Stimulated activated memory B cell treated with anti-CD40 and anti-IgM and Interleukin-4, amounts not matched to agents 10 μg/mL and 1 μg/mL and 100 μg/mL, for 72 hours (primary cell): ENCODE measurements at places on chromosomes 13 and 19.

DNA sequence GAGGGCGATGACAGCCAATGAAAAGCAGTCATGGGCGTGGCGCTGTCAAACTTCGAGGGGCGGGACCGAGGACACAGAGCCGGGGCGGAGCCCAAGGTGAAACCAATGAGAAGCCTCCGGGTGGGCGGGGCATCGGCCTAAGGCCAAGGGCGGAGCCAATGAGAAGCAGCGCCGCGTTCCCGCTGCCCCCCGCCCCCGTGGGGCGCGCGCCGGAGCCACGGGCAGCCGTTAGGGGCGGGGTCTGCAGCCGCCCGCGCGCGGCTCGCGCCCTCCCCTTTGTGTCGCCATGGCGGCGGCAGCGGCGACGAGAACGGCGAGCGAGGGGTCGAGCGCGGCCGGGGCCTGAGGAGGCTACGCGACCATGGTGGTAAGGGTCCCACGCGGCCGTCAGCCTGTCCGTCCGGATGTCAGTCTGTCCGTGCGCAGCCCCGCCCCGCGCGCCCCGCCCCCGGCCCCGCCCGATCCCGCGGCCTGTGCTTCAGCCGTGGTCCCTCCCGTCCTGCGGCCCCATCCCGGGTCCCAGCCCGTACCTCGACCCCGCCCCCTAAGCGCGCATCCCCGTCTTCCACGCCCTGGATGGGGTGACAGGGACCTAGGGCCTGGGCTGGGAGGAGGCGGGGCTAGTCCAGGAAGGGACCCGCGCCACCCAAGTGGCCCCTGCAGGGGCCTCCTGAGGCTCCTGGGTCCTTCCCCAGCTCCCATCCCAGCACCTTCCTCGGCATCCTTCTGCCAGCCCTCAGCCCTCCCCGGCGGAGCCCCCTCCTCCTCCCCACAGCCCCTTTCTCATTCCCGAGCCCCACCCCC lies at the start of gene ARHGAP33:
TSS of gene ARHGAP33 (plus strand) at position 267 of the 804 bp plus-strand sequence. CDS start at position 362, 95 bp downstream.
- peak; percentile 98 for ATAC-seq

GRCh38 chr19:34645551-34645950 lies 31.4 kb downstream of the SCGB2B2 start:
- ATAC-seq: no peak

GRCh38 chr13:31982124-31982523 lies 49.5 kb upstream of the FRY start:
- no peak for ATAC-seq

GRCh38 chr13:44471686-44472085 lies 98.1 kb downstream of the SERP2 start:
- ATAC-seq: no peak

DNA sequence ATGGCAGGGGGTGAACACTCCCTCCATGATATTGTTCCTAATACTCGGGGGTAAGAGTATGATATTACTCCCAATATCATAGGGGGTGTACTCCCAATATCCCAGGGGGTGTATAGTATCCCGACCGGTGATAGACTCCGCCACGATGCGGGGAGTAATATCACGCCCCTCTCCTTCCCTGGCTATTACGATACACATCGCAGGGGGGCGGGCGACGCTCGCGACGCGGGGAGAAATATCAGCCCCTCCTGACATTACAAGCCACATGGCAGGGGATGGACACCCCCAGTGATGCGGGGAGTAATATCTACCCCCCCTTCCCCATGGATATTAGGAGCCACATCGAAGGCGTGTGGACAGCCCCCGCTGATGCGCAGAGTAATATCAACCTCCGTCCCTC lies 3.2 kb upstream of the RGCC start:
- no peak for ATAC-seq

DNA sequence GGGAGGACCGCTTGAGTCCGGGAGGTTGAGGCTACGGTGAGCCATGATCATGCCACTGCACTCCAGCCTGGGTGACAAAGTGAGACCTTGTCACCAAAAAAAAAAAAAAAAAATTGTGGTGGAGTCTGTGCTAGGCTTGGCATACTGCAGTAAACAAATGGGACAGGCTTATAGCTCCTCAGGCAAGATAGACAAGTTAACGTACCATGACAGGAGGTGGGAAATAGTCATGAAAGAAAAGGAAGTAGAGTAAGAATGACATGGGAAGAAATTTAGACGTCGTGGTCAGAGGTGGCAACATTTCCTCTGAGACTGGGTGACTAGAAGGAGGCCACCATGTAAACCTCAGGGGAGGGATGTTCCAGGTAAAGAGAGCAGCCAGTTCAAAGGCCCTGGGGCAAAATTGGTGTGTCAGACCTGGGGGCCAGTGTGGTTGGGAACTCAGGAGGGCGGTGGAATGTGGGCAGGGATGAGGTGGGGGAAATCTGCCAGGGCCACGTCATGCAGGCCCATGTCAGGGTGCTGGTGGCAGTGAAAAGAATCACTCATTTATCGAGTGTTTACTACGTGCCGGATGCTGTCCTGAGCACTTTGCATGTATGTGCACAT lies 5.6 kb downstream of the SNRPA start:
- no peak for ATAC-seq

DNA sequence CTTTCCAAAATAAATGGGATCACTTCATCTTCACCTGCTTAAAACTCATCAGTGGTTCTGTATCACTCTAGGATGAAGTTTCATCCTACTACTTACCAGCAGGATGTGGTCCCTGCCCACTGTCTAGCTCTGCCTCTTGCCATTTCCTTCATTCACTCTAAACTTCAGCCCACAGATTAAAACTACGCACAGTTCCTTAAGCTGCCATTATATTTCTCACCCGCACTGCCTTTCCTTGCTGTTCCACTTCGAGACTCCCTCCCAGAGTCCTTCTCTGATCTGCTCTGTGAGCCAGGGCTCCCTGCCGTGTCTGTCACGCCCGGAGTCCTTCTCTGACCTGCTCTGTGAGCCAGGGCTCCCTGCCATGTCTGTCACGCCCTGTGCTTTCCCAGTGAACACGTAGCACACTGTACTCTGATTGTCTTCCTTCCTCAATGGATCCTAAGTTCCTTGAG lies 52.0 kb upstream of the NPAS1 start:
- no peak for ATAC-seq

DNA sequence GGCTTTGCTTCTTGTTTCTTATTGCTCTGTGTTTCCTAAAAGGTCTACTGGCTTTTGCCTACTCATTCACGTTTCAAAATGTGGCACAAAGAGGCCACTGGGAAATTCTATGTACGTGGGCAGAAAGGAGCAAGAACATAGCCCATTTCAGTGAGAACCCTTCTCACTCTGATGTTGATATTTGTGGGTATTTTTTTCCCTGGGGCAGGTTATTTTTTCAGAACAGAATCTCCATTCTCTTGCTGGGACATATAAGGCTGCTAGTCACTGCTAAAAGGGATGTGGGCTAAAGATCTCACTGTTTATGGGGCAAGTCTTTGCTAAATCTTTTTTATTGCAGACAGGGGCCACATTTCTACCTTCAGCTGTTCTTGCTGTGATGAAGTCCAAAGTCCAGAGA lies 27.1 kb downstream of the EDNRB start:
- no peak for ATAC-seq

GRCh38 chr19:33683881-33684537 lies 62.3 kb downstream of the CHST8 start:
- ATAC-seq: no peak

DNA sequence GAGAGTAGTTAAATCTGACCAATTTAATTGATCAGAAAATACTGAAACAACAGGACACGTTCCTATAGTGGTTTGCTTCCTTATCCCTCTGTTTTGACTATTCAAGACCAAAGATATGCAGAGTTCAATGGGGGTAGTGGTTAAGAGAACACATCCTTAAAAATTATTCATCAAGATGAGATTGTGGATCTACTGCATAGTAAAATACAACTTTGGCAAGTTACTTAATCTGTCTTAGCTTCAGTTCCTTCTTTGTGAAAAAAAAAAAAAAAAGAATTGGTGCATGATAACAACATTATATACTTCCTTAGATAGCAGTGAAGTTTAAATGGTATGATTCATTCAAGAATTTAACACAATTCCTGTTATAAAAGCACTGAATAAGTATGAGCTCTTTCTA lies 552.1 kb downstream of the DCT start:
- ATAC-seq: no peak

GRCh38 chr13:52164989-52165388 lies 5.6 kb upstream of the NEK3 start:
- no peak for ATAC-seq

- no peak for ATAC-seq
Measured at GRCh38 chr19:14198384-14199376, 7.3 kb downstream of the ADGRL1 start.

DNA sequence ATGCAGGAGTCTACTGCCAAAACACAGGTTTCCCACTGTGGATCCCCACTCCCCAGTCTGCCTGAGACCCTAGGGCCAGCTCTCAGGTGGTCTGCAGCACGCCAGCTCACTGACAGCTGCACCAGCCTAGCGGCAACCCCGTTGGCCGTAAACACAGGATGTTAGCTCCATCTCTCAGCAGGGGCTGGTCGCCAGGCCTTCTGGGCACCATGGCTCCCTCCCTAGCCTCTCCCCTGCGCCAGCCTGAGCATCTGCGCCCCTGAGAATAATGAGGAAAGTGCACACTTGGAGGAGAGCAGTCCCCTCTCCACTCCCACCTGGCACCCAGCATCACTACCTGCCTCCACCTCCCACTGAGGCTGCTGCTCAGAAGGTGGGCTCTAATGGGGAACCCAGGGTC lies 20.8 kb upstream of the EPHX3 start:
- ATAC-seq: no peak

DNA sequence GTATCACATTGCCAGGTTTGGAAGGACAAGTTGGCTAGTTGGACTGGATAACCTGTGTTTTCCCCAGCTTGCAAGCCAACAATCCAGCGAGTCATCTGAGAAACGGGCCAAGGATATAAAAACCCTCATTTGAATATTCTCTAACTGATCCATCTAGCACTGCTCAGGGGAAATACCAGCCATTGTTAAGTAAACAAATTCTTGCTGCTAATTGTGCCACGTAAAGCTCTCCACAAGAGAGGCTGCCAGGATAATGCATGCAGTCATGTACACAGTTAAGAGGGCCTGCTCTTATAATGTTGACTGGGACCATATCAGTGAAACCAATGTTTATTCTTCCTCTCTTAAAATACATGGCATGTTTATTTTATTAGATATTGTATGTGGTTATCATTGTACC lies 663.2 kb upstream of the SGCG start:
- no peak for ATAC-seq

- peak; percentile 25 for ATAC-seq
Measured at GRCh38 chr19:862581-863314, 3.3 kb downstream of the CFD start.

DNA sequence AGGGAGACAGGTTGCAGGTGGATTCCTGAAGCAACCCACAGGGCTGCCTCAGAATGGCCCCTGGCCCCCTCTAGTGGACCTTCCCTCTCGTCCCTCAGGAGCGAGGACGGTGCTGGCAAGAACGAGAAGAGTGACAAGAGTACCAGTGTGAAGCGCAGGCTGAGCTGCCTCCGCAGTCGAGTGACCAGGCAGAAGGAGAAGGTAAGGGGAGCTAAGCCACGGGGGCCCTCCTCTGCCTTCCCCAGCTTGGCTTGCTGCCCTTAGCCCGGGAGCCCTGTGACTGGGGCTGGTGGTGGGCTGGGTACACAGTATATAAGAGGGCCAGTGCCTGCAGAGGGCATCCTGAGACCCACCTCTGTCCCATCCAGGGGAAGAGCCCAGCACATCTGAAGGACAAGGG lies 34.0 kb downstream of the ARHGEF18 start:
- no peak for ATAC-seq

- no peak for ATAC-seq
Measured at GRCh38 chr13:100646030-100646673, 28.4 kb downstream of the TMTC4 start.

GRCh38 chr13:19158526-19159174 lies 23.0 kb downstream of the TUBA3C start:
- ATAC-seq: no peak

DNA sequence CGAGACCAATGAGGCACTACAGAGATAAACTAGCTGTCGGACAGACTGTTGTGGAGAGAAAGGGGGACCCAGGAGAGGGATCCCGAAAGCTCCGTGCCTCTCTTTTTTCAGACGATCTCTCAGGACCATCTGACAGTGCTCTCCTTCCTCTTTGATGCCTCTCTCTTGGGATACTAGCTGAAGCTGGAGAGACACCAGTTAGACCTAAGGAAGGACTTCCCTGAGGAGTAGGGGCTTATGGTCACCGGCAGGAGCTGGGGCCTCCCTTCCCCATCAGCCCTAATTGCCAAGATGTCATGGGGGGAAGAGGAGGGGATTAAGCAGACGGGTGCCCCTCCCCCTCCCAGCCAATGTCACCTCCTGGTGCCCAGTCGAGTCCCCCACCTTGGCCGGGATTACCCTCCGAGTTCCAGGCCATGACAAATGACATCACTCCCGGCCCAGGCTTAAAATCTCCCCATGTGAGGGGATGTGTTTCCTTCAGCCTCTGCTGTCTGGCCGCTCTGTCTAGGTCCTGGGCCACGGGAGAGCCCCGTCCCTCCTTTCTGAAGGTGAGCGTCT lies at the start of gene CRX:
TSS of gene CRX (plus strand) at position 478 of the 561 bp plus-strand sequence. CDS start 12,507 bp downstream, outside the sequence.
- ATAC-seq: no peak

DNA sequence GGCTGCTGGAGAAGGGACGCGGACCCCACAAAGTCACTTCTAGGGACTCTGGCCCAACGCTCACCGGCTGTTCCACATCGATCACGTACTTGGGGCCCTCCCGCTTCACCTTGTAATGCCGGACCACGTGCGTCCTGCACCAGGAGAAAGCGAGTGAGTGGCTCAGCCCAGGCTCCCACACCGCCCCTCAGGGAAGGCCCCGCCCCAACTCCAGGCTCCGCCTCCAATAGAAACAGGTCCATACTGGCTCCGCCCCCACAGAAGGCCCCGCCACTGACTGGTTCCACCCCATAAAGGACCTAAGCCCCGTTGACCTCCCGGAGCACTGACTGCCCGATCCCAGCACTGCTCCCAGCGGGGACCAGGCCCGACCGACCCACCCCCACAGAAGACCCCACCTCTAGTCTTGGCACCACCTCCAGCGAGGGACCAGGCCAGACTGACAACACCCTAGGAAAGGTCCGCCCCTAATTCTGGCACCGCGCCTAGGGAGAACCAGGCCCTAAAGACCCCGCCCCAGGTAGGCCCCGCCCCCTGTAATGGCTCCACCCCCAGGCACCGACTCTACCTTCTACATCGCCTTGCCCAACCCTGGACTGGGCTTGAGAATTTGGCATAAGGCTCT lies 11.3 kb downstream of the STAP2 start:
- peak; percentile 5 for ATAC-seq

DNA sequence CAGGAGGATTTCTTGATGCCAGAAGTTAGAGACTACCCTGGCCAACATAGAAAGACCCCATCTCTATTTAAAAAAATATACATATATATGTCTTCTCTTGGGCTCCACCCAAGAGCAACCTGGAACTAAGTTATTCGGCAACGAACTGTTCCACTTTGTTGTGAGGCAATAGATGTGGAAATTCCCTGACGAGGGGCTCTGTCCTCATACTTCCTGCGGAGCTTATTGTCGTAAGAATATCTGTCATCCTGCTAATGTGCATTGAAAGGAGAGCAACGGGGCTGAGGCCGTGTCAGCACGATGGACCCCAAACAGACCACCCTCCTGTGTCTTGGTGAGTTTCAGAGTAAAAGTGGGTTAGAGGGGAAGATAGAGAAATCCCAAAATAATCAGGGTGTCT lies at the start of gene FCAR:
TSS of gene FCAR (plus strand) at position 246 of the 400 bp plus-strand sequence. CDS start at position 301, 55 bp downstream.
- no peak for ATAC-seq

GRCh38 chr13:42751693-42752092 lies 29.7 kb upstream of the FAM216B start:
- no peak for ATAC-seq
